ENCODE measurements at places on chromosomes 7 and 10. TPM values are rescaled to one million over a fixed set of nuclear protein-coding genes. Genes with fewer than 3 reads are reported as not detected.

DNA sequence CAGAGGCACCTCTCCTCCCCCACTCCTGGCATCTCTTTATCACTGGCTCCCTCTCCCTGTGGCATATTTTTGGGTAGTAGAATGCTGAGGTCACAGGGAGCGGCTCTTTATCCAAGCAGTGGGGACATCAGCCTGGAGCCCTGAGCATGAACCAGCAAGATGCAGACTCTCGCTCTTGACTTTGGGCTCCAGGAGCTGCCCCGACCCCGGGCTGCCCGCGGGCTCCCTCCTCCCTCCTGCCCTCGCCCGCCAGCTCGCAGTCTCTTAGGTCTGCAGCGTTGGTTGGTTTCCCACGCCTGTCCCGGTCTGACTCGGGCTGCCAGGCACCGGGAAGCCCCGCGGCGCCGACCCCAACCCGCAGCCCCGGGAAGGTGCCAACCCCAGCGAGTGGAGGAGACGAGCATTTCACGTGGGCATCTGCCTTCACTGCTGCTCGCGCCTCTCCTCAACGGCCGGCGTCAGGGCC lies 1.3 kb downstream of the INSYN2A start:
- peak overlapping the region; percentile 41 for H3K4me3 ChIP-seq
- peaks cover 11% of the 10 kb centered on the region for H3K4me1 ChIP-seq
- peak; percentile 29 for DNase-seq

The AGFG2 gene
- total RNA-seq = 99.1 TPM

The UNCX gene
- total RNA-seq = not detected

GRCh38 chr7:87056346-87056745 lies 3.1 kb downstream of the ELAPOR2 start:
- peaks cover 4% of the 10 kb centered on the region for H3K4me1 ChIP-seq
- H3K27ac ChIP-seq = no peak overlapping the region
- H3K4me3 ChIP-seq = no peak overlapping the region
- no peaks in the 10 kb centered on the region for H3K27me3 ChIP-seq
- no peak for DNase-seq
- no peaks in the 10 kb centered on the region for H3K36me3 ChIP-seq

- H3K36me3 ChIP-seq = no peaks in the 10 kb centered on the region
- no peak overlapping the region for H3K4me3 ChIP-seq
- no peaks in the 10 kb centered on the region for H3K27me3 ChIP-seq
- no peak overlapping the region for H3K27ac ChIP-seq
These were observed 134.3 kb upstream of the ASAH2 start for GRCh38 chr10:50385624-50386023.

The GRID2IP gene
- 0.45 TPM for total RNA-seq

DNA sequence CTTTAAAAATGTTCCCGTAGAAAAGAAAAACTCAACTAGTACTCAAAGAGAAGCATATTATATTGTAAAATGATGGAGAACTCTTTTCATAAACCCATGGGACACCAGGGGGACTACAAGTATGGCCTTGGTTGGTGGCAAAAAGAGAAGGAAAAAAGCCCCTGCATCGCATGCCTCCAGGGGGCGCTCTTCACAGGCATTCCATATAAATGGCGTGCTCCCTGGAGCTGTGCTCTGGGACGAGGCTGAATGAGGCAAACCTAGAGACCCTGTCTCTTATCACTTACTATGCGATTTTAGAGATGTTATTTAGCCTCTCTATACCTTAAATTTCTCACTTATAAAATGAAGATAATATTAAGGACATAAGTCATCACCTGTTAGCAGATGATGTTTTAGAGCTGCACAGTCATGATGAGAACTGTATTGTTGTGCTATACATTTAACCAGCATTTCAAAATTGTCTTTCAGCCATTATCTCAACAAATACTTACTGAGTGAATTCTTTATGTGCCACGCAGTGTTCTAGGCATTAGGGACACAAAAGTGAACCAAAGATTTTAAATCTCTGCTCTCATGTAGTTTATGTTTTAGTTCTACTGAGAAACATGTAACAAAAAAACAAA lies 105.8 kb downstream of the ARHGAP21 start:
- DNase-seq = peak; percentile 36
- H3K27me3 ChIP-seq = no peaks in the 10 kb centered on the region
- no peak overlapping the region for H3K4me3 ChIP-seq
- no peaks in the 10 kb centered on the region for H3K36me3 ChIP-seq
- no peaks in the 10 kb centered on the region for H3K4me1 ChIP-seq

GRCh38 chr10:19708031-19708430 lies 108.2 kb upstream of the PLXDC2 start:
- no peak overlapping the region for H3K4me3 ChIP-seq
- no peaks in the 10 kb centered on the region for H3K36me3 ChIP-seq
- no peaks in the 10 kb centered on the region for H3K4me1 ChIP-seq
- DNase-seq = no peak

DNA sequence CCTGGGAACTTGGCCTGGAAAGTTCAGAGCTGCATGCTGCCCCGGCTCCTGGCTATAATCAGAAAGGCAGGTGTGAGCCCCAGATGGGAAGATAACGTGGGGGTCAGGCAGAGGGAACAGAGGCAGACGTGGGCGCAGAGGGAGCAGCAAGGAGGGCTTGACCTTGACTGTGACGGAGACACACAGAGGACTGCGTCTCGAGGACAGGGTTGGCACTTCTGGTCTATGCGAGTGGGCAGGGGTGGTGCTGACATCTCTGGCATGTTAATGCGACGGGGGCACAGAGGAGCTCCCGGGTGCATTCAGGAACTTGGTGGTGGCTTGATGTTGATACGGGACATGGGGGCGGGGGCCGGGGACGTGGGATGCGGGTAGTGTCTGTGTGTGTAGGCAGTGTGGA lies 232.1 kb upstream of the GRB10 start:
- H3K27ac ChIP-seq = no peak overlapping the region
- H3K4me3 ChIP-seq = no peak overlapping the region
- H3K4me1 ChIP-seq = no peaks in the 10 kb centered on the region
- no peaks in the 10 kb centered on the region for H3K27me3 ChIP-seq
- H3K36me3 ChIP-seq = no peaks in the 10 kb centered on the region

DNA sequence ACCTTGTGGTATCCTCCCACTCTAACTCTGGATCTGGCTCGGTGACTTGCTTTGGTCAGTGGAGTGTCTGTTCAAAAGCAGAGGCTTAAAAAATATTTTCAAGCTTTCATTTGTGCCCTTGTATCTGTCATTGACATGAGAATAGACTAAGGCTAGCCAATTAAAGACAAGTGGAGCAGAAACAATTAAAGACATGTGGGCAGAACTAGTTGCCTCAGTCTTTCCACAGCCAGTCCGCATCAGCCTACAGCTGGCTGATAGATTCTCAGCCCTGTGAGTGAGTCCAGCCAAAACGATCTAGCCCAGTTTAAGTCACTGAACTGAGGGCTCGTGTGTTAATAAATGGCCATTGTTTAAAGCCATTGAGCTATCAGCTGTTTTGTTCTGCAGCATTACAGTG lies 185.2 kb upstream of the DGKB start:
- no peak overlapping the region for H3K4me3 ChIP-seq
- H3K36me3 ChIP-seq = no peaks in the 10 kb centered on the region
- H3K4me1 ChIP-seq = no peaks in the 10 kb centered on the region
- DNase-seq = no peak
- no peak overlapping the region for H3K27ac ChIP-seq

Data from ovary (tissue), 10 donors.